ENCODE measurements at places on chromosomes 12 and 14.

DNA sequence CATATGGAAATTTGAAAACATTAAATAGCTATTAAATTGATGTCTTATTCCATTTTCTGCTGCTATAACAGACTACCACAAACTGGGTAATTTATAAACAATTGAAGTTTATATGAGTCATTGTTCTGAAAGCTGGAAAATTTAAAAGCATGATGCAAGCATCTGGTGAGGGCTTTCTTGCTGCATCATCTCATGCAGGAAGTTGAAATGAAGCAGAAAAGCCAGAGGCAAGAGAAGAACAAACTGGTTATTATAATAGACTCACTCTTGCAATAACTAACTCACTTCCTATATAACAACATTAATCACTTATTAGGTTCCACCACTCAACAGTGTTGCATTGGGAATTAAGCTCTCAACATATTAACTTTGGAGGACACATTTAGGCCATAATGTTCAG lies 1277.4 kb downstream of the LRFN5 start:
- no peak for DNase-seq

- peak; percentile 51 for DNase-seq
Measured at GRCh38 chr12:114414031-114414865, 8.3 kb upstream of the TBX5 start.

- DNase-seq: no peak
Measured at GRCh38 chr12:93186131-93186530, 191.6 kb upstream of the NUDT4 start.

DNA sequence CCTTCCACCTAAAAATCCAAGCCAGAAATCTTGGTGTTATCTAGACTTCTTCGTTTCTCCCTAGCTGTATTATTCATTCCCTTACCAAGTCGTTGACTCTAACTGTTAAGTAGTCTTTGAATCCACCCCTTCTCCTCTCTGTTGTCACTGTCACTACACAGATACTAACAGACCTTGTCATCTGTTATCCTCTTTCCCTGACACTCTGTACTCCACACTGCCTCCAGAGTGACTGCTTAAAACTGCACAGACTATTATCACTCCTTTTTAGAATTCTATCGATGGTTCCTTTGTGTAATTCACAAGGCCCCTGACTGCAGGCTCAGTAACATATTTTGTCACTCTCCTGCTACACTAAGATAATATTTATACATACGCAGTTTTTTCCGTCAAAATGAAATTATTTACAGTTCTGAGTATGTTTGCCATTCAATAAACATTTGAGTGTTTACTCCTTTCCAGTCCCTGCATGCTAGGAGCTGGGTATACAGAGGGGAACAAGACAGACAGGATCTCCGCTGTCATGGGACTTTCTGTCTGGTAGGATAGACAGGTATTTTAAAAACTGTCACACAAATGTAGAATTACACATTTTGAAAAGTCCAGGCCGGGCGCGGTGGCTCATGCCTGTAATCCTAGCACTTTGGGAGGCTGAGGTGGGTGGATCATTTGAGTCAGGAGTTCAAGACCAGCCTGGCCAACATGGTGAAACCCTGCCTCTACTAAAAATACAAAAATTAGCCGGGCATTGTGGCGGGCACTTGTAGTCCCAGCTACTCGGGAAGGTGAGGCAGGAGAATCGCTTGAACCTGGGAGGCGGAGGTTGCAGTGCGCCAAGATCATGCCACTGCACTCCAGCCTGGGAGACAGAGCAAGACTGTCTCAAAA lies 3.8 kb downstream of the MARS1 start:
- no peak for DNase-seq

DNA sequence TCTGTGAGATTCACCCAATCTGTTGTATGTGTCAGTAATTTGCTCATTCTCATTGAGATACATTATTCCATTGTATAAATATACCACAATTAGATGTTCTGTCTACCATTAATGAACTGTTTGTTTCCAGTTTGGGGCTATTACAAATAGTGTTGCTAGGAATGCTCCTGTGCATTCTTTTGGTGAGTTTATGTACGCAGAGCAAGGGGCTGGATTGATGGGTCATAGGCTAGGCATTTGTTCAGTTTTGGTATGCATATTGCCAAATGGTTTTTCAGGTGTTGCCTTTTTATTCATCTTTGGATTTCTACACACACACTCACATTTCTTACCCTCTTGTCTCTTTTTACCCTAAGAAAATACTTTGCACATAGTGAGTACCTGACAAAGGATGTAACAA lies 93.4 kb downstream of the GPATCH2L start:
- DNase-seq: no peak

GRCh38 chr14:74737753-74738325 lies 24.9 kb downstream of the FCF1 start:
- no peak for DNase-seq

- peak; percentile 37 for DNase-seq
Measured at GRCh38 chr12:90058704-90059103, 350.1 kb upstream of the ATP2B1 start.

- no peak for DNase-seq
Measured at GRCh38 chr14:43651896-43652295, 855.2 kb downstream of the FSCB start.

- DNase-seq: peak; percentile 68
Measured at GRCh38 chr14:105537580-105538474, 11.4 kb downstream of the TMEM121 start.

GRCh38 chr12:132066345-132066685 lies 77.8 kb downstream of the DDX51 start:
- DNase-seq: no peak

GRCh38 chr12:114904254-114905003 lies 220.5 kb upstream of the TBX3 start:
- no peak for DNase-seq

- DNase-seq: peak; percentile 66
Measured at GRCh38 chr12:111057701-111058425, 137.5 kb upstream of the MYL2 start.

- DNase-seq: no peak
Measured at GRCh38 chr12:84397263-84397662, 515.3 kb downstream of the SLC6A15 start.

DNA sequence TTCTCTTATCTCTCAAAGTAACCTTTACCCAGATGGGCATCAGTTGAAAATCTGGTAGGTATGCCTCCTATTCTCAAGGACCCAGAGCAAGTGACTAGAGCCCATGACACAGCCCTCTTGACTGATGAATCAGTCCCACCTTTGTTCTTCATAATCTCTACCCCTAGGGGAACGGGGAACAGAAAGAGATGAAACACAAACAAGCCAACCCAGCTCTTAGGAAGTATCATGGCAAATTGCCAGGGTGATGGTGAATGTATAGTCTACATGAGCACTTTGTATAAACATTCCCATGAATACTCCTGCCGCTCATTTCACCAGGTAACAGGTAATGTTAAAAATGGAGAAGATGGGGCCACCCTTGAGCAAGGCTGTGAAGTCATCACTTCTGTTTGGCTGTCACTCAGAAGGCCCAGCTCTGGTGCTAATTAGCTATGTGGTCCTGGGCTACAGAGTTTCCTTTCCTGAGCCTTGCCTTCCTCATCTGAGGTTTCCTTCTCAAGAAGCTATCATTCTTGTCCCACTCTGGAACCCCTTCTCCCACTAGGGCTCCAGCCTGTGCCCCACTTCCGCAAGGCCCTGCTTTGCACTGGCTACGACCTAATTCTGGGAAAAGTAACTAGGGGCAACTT lies 161.7 kb downstream of the ANO2 start:
- peak; percentile 12 for DNase-seq

DNA sequence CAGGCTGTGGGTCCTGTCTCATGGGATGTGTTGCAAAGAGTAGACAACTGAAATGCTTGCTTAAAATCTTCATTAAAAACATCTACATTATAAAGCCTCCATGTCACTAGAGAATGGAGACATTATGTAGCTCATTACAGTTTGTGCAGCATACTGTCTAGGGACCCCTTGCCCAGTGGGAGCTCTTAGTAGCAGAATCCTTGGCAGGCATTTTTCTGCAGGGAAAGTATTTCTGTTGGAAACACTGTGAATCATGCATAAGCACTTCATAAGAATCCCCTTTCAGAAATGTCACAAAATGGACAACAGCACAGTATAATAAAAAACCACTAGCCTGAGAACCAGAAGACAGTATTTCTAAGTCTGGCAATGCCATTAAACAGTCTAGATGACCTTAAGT lies 174.3 kb downstream of the MGAT4C start:
- DNase-seq: no peak

DNA sequence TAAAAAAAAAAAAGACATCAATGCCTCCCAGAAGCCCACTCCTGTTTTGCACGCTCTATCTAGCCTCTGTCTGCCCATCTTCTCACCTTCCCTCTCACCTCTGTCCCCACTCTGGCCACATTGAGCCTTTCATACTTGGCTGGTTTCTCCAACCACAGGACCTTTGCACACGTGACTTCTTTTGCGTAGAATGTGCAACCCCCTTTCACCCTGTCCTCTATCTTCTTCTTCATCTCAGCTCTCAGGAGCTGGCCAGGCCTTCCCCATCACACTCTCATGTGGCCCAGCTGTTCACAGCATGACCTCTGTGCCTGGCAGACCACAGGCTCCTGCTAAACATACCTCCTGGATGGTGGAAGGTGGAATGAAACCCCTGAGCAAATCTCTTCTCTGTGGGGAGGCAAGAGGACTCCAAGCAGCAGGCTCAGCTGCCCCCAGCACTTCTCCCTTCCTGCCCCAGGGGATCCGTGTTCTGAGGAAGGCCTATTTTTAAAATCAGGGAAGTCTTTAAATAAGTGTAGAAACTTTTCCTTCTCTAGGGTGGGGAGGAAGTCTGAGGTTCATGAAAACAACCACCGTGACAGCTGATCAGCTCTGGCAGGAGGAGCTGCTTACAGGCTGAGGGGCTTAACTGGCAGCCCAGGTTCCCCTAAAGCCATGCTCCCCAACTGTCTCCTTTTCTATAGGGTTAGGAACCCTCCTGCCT lies 11.6 kb downstream of the HVCN1 start:
- DNase-seq: no peak

- DNase-seq: no peak
Measured at GRCh38 chr12:11347810-11348209, 37.6 kb upstream of the PRB4 start.

DNA sequence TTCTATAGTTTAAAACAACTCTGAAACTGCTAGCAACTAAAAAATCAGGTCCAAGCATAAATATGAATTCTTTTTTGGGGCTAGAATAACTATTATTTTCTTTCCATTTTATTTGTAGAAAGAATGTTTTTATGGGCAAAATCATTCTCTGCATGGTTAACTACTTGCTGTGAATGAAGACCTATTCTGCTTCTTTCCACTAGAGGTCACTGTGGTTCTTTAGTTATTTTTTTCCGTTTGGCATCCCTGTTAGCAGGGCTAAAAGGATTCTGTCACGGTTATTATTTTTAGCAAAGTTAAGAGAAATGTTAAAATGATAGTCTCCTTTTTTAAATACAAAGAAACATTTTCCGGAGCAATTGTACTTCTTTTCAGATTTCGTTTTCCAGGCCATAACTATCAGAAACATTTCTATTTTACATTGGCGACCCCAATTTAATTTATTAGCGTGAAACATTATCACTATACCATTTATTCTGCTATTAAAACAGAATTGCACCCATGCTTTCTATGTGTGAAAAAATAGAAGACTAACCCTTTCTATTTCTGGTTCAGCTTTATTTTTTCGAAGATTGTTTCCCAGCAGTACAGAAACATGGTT lies 404.8 kb downstream of the ATP23 start:
- peak; percentile 83 for DNase-seq

GRCh38 chr12:52020539-52021336 lies 14.0 kb downstream of the TAMALIN start:
- peak; percentile 84 for DNase-seq

DNA sequence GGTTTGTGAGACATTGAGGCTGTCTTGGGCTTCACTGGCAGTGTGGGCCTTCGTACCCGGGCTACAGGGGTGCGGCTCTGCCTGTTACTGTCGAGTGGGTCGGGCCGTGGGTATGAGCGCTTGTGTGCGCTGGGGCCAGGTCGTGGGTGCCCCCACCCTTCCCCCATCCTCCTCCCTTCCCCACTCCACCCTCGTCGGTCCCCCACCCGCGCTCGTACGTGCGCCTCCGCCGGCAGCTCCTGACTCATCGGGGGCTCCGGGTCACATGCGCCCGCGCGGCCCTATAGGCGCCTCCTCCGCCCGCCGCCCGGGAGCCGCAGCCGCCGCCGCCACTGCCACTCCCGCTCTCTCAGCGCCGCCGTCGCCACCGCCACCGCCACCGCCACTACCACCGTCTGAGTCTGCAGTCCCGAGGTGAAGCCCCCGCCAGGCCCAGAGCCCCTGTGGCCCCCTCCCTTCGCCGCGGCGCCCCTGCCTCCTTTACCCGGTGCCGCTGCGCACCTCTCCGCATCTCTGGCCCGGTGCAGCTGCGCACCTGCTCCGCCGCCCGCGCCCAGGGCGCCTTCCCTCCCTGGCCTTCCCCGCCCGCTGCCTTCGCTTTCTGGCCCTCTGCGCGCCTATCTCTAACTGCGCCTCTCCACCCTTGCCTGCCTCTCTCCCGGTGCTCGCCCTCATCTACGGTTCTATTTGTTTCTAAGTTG lies at the start of gene ENO2:
Gene ENO2 (plus strand): TSS at position 335 of the 701 bp plus-strand sequence. CDS start 1,253 bp downstream, outside the sequence.
- peak; percentile 87 for DNase-seq

DNA sequence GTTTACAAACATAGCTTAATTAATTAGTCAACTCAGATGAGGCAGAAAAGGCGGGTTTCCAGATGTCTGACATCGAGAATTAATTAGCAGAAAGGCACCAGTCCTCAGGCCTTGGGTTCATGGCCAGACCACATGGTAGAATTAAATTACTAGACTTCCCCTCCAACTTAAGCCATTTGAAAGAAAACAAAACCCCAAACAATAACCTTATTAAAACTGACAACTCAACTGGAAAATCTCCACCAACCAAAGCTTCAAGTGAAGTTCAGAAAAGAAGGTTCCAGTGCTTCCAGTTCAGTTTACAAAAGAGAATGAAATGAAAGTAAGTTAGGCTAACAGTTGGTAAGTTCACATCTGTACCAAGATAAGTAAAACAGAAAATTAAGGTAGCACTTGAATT lies 349.5 kb downstream of the GRIN2B start:
- DNase-seq: peak; percentile 80
